Psoas muscle (tissue), 8 donors: ENCODE measurements at places on chromosomes 1 and 21. TPM values are rescaled to one million over a fixed set of nuclear protein-coding genes. Genes with fewer than 3 reads are reported as not detected.

TAS1R1 gene
- not detected for total RNA-seq

NPHS2 gene
- total RNA-seq, result not detected

ZBTB8A gene
- 2.3 TPM for total RNA-seq

ATP6V1G3 gene
- total RNA-seq, result not detected

TMEM125 gene
- total RNA-seq, result not detected

SNAPIN gene
- total RNA-seq, result 59.6 TPM

- DNase-seq, result peak; percentile 62
These were observed at the start of gene ECM1 for GRCh38 chr1:150507912-150508864. TSS of gene ECM1 (plus strand) at chr1:150508109. CDS start at chr1:150508210, 101 bp downstream.

DNA sequence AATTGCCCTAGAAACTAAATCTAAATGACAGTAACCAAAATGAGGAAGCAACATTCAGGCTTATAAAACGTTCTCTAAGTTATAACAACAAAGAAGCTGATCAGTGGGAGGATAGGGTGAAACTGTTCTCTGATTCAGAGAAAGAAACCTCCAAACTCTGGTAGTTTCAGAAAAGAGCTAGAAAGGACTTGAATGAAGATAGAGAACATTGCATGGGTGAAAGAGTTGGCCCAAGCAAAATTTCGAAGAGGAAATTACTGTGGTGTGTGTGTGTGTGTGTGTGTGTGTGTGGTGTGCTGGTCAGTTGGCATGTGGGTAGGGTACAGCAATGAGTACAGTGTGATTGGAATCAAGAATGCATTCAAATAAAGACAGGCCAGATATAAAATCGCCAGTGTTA, 16.5 kb upstream of the SPAG17 start:
- no peak for DNase-seq

DNA sequence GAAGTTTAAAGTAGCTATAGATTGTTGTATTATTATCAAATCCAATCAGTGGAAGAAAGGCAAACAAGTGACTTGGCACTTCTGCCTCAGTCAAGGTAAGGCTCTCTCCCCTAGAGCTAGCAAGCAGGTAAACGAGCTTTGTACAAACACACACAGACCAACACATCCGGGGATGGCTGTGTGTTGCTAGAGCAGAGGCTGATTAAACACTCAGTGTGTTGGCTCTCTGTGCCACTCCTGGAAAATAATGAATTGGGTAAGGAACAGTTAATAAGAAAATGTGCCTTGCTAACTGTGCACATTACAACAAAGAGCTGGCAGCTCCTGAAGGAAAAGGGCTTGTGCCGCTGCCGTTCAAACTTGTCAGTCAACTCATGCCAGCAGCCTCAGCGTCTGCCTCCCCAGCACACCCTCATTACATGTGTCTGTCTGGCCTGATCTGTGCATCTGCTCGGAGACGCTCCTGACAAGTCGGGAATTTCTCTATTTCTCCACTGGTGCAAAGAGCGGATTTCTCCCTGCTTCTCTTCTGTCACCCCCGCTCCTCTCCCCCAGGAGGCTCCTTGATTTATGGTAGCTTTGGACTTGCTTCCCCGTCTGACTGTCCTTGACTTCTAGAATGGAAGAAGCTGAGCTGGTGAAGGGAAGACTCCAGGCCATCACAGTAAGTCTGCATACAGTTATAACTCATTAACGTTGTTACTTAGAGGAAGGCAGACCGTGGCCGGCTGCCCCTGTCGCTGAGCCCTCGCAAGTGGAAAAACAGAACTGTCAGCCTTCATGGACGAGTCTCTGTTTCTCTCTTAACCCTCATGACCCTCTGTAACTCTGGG, at the start of gene PALMD:
TSS of gene PALMD (plus strand) at position 415 of the 833 bp plus-strand sequence. CDS start at position 620, 205 bp downstream.
- peak; percentile 86 for DNase-seq

DNA sequence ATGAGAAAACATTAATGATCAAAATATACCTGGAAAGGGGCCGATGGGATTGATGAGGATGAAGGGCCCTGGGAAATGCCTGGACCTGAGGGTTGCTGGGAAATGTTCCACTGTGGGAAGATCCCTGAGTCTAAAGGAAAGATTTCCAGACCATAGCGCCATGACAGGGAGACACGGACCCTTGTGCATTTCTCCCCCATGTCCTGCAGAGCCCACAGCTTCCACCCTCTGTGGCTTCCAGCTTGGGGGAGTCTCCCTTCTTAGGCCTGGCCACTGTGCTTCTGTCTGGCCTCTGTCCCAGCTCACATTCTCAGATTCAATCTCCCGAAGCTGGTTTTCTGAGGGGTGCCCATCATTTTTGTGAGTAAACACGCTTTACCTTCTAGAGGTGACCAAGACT, 1.0 kb upstream of the PRAMEF12 start:
- no peak for DNase-seq

GRCh38 chr21:36741506-36741905, 42.6 kb downstream of the SIM2 start:
- no peak for DNase-seq

- no peak for DNase-seq
These were observed 153.1 kb downstream of the PSMG1 start for GRCh38 chr21:39029900-39030884.

DNA sequence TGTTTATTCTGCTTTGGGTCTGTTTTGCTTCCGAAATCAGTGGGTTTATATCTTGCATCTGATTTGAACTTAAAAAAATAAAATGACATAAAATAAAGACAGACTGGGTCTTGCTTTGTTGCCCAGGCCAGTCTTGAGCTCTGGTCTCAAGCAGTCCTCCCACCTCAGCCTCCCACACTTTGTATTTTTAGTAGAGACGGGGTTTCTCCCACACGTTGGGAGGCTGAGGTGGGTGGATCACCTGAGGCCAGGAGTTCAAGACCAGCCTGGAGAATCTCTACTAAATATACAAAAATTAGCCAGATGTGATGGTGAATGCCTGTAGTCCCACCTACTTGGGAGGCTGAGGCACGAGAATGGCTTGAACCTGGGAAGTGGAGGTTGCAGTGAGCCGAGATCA, 5.9 kb downstream of the ZYG11A start:
- no peak for DNase-seq

DNA sequence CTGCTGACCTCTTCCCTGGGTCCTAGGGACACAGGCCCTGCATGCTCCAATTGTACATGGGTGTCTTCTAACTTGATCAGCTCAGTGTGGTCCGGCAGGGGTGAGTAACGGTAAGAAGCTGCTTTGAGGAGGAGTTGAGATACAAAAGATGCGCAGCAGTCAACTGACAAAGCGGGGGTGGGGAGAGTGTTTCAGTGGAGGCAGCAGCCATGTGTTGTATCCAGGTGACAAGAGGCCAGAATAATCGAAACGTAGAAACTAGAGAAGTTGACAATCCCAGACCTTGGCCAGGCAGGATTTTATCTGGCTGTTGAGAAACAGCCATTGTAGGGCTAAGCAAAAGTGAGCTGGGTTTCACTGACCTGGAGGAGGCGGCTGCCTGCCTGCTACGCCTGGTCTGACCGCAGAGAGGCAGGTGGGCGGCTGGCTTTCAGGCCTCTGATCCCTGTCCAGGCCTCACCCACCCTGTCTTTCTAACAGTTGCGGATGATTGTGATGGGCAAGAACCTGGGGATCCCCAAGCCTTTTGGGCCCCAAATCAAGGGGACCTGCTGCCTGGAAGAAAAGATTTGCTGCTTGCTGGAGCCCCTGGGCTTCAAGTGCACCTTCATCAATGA, 28.8 kb downstream of the PADI6 start:
- DNase-seq, result no peak
